ENCODE measurements at places on chromosomes 12 and 14.
A peak's percentile ranks its signal among the peaks of the same experiment; 100 is the strongest.

DNA sequence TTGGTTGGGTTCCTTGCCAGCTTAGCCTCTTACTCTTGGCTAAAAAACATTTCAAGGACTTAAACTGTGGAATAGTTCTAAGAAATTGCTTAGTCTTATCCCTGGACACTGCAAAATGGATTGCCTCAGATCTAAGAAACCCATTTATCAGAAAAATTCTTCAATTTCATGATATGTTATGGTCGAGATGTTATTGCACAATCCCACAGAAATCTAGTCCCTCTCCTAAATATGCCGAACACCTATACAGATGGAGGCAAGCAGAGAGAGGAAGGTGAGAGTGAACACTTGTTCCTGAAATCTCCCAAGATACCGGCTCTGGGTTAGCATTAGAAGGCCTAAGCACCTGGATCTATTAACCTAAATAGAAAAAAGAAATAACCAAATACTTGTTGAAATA lies 267.2 kb downstream of the PAWR start:
- DNase-seq, result no peak

- DNase-seq, result no peak
Observed at GRCh38 chr14:52253503-52253902, 14.0 kb upstream of the PTGDR start.

- no peak for DNase-seq
Observed at GRCh38 chr12:62044450-62045135, 215.6 kb upstream of the USP15 start.

DNA sequence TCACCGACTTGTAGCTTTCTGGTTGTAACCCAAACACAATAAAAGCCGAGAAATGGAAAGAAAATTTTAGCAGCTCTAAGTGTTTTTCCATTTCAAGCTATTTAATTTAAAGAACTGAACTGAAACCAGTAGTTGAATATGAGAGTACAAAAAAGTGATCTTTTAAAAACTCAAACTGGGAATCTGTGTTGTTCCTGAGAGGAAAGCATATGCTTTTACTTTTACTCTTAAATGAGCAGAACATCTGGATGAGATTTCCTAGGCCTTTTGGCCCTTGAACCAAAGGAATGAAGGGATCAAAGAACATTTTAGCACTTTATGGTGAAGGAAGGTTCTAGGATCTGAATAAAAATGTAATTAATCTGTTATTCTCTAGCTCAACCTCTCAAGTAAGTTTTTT lies 1.3 kb downstream of the KERA start:
- DNase-seq, result no peak

GRCh38 chr12:10042167-10042566 lies 11.7 kb downstream of the CLEC9A start:
- no peak for DNase-seq

DNA sequence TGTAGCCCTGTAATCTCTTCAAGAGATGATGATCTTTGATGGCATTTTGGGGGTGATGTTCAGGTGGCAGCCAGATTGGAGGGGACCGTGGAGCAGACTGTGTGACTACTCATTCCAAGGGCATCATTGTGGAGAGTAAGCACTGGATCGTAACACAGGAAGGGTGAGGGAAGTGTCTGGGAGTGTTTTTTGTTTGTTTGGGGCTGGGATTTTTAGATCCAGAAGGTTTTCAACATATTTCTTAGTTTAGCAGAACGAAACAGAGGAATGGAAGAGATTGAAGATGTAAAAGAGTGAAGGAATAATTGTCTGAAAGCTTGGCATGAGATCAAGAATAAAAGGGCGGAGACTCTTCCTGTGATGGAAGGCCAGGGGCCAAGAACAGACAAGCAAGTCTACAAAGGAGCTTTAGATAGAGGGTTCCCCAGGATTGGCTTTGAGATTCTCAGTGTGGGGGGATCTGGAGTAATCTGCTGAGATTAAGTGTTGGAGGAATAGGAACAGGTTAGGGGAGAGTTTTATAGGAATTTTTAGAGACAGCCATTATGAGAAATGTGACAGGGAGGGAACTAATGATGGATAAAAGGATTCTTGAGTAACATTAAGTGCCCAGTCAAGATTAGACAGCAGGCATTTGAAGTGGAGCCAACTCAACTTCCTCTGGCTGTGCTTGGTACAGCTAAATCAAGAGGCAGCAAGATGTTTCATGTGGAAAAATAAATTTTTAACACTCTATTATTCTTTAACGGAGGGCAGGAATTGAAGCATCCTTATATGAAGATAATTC lies 79.7 kb upstream of the REP15 start:
- DNase-seq, result no peak

GRCh38 chr12:79737875-79738718 lies 47.3 kb upstream of the PAWR start:
- peak; percentile 25 for DNase-seq

Measured in GDM1 (cell line).